Stimulated activated CD4-positive, alpha-beta T cell treated with anti-CD3 and anti-CD28 coated beads, Interleukin-12 subunit alpha, Interleukin-12 subunit beta, amount 100 ng/mL, for 4 hours (primary cell): ENCODE measurements at places on chromosomes 16 and 17.

DNA sequence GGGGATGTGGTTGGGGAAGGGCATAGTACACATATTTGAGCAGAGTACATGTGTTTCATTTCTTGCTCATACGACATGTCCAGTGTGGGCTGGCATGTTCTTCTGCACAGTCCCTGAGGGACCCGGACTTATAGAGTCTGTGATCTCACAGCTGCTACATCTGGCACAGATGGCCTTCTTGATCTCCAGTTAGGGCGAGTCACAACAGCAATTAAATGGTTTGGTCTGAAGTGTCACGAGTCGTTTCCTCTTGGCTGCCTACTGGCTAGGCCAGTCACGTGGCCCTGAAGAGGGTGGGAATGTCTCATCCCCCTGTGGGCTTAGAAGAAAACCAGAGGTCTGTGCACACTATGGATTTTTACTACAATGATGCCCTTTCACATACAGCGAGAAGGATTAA is 443.6 kb downstream of the WWOX start:
- DNase-seq, result no peak

GRCh38 chr17:79064026-79064425 is 10.6 kb upstream of the ENGASE start:
- no peak for DNase-seq

DNA sequence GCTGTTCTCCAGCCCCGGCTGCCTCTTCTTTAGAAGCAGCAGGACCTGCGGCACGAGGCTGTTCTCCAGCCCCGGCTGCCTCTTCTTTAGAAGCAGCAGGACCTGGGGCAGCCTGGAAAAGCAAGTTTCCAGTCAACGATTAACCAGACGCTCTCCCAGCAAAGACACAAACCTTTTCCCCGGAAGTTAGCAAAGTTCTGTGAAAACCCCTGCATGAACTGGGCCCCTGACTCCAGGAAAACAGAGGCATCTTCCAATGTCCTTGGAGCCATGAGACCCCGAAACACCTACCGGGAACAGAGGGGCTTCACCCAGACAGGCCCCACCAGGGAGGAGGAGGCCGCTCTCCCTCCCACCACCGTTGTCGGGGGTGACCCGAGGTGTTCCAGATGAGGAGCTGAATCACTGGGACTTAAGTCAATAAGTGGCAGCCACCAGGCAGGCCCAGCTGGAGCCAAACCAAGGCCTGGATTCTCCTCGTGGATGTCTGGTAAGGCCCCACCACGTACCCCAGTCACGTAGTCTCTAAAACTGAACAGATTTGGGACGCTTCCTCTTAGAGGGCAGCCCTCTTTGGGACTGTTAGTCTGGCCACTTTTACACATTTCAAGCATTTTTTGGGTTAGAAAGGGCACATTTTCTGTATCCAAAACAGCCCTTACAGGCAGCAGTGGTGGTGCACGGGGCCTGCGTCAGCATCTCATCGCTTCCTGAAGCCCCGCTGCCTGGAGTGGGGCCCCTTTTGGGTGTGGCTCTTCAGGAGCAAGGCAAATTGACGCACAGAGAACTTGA is at the start of gene RPH3AL:
Gene RPH3AL (minus strand): TSS at position 387 of the 792 bp plus-strand sequence. CDS start 25,264 bp downstream, outside the sequence.
- DNase-seq, result no peak

- no peak for DNase-seq
These were observed 1.1 kb downstream of the ZNF423 start for GRCh38 chr16:49854796-49855203.

DNA sequence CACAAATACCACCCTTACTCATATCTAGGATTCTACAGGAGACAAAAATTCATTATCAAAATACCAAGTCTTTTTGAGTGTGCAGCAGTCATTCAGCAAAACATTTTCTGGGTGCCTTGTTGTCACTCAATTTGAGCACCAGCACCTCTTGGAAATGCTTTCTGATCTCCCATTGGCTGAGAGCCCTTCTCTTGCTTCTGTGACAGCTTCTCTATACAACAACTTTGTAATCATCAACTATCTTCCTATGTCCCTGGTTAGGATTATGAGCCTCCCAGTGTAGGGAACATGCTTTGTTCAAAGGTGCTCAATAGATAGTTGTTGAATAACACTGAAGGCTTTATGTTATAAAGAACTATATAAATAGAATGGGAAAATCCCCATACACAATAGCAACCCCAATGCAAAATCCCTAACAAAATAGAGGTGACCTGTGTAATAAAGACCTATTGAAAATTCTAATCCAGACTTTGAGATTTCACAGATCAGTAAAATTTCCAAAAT is 10.3 kb upstream of the RAB11FIP4 start:
- no peak for DNase-seq

GRCh38 chr17:81332914-81333528 is 37.9 kb upstream of the SLC38A10 start:
- no peak for DNase-seq

GRCh38 chr17:56389356-56389755 is 204.1 kb upstream of the NOG start:
- DNase-seq, result no peak

GRCh38 chr17:37100231-37100630 is 151.5 kb downstream of the AATF start:
- no peak for DNase-seq

DNA sequence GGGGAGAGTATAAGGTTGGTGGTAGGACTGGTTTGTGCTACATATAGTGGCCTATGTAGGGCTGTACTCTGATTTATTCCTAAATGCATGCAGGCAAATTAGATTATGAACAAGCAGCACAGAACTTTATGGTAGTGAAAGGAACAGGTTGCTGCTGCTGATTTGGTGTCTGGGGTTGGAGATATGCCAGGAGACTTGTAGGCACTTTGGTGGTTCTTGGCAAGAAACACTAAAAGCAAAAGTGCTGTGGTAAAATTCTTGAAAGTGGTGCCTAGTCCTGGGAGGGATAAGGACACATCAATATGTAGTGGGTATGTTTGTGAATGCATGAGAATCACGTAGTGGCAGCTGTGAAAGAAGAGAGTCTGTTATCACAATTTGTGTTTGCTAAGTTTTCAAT is 2126.0 kb downstream of the TP53TG3F start:
- DNase-seq, result no peak

DNA sequence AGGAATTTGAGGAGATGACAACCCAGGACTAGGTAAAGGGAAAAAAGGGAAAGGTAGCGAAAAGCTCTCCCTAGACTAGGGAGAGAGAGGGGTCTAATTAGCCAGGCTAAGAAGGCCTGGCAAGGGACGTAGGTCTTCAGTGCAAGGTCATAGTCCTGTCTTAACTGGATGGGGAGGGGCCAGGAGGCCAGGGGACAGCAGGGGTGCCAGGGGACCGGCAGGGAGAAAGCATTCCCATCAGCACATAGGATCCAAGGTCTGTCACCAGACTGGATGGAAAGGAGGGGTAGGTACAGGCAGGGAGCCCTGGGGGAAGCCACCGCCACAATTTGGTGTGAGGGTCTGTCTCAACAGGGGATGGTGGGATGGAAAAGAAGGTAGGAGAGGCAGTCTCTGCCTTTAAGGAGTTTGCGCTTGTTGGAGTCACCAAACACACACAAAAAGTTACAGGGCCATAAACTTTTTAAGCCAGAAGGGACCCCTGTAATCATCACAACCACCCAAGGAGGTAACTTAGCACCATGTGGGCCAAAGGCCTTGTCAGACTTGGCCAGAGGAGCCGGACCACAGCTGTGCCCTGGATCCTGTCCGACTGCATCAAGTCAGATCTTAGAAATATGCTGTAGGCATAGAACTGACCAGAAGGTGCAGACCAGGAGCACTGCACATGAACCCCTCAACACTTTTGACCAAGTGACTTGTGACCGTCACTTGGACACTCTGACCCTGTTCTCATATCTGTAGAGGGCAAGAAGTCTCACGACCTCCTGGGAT is 10.0 kb downstream of the AXIN2 start:
- DNase-seq, result no peak

DNA sequence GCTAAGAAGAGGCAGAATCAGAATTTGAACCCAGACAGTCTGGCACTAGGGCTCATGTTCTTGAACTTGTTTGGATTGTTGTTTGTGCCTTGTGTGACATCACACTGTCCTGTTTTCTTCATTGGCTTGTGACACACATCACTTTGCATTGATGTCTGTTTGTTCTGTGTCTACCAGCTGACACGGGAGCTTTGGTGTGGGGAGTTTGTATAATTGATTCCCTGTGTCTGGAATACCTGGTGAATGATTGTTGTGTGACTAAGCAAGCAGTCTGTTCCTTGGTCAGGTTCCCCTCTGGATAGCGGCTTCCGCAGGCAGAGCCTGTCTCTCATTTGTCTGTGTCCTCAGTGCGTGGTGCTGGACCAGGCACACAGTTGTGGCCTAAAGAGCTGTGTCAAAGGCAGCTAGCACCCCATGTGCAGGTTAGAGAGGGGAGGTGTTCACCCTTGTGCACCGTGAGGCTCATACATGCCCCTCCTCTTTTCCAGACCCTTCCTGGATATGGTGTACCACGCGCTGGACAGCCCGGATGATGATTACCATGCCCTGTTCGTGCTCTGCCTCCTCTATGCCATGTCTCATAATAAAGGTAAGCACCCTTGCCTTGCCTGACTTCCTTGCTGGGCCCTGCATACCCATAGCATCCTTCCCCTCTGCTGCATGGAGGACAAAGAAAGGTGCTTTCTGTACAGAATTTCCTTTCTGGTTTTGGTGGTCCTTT is 80.1 kb downstream of the CLEC16A start:
- DNase-seq, result no peak

GRCh38 chr16:4240624-4241023 is 1.3 kb downstream of the SRL start:
- no peak for DNase-seq

- DNase-seq, result no peak
These were observed 79.5 kb downstream of the RTN4RL1 start for GRCh38 chr17:1945621-1946020.

DNA sequence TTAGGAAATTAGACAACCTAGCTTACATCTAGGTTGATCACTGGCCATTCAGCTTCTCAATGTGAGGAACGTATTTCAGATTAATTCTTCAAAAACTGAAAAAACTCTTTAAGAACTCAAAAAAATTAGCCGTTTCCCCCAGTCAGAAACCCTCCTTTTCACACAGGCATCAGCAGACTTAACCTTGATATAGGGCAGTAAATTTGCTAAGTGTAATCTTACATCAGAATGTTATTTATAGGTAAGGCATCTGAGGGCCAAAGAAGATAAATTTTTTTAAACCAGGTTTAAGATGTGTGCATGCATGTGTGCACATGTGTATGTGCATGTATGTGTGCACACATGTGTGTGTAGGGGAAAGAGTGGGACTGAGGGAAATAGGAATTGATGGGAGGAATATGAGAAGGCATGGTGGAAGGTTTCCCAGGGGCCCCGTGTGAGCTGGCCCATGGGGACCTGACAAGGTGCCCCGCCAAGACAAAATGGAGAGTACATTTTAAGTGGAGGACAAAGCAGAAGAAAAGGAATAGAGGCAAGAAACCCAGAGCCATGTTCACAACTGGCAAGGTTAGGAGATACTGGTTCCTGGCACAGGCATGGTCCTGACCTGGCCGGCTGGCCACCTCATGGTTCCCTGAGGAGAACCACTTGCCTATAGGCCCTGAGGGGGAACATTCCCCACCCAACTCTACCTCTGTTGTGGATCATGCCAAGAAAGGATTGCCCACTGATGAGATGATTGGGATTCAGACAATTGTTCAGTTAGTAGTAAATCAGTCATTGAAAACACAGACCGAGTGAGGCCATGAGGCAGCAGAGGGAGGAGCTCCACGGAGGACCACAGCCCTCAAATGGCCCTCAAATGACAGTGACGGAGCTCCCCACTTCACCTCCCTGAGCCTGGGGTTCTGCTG is 33.0 kb downstream of the TEX2 start:
- no peak for DNase-seq

- no peak for DNase-seq
These were observed 72.0 kb upstream of the ZNF750 start for GRCh38 chr17:82911822-82912221.

GRCh38 chr16:11452298-11452697 is 107.0 kb downstream of the RMI2 start:
- DNase-seq, result no peak

- no peak for DNase-seq
These were observed 58.6 kb upstream of the ENDOV start for GRCh38 chr17:80356231-80356856.

DNA sequence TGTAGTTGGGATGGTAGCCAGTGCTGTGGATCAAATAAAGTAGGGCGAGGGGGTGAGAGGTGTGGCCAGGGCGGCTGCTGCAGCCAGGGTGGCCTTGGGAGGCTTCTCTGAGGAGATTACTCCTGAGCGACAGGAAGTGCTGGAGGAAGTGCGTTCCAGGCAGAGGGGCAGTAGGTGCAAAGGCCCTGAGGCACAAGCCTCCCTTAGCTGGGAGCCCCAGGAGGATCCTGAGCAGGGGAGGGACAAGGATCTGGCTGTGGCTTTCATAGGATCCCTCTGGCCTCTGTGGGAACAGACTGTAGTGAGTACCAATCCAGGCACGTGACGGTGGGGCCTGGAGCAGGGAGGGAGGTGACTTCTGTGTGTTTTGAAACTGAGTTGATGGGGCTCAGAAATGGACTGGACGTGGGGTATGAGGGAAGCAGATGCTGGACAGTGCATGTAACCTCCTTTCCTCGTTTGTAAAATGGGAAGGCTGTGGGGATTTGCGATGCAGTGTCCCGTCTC is 2.8 kb downstream of the LLGL1 start:
- DNase-seq, result no peak

DNA sequence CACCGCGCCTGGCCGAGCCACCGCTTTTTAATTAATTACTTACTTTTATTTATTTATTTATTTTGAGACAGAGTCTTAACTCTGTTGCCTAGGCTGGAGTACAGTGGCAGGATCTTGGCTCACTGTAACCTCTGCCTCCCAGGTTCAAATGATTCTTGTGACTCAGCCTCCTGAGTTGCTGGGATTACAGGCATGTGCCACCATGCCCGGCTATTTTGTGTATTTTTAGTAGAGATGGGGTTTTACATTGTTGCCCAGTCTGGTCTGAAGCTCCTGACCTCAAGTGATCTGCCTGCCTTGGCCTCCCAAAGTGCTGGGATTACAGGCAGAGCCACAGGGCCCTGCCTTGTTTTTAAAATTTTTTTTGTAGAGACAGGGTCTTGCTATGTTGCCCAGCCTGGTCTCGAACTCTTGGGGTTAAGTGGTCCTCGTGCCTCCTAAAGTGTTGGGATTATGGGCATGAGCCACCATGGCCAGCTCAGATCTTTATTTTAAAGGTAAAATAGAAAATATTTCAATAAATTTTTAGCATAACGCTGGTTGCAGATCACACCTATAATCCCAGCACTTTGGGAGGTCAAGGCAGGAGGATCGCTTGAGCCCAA is 18.3 kb upstream of the NUDT16L1 start:
- no peak for DNase-seq
